ENCODE measurements at places on chromosomes 3 and 15. TPM values are rescaled to one million over a fixed set of nuclear protein-coding genes. Genes with fewer than 3 reads are reported as not detected.

- H3K27me3 ChIP-seq, result no peaks in the 10 kb centered on the region
- peak; percentile 6 for DNase-seq
- H3K36me3 ChIP-seq, result no peaks in the 10 kb centered on the region
- 0 out of 2 replicates have a peak, but pooled peaks cover 8% of the 10 kb centered on the region for H3K4me1 ChIP-seq
- H3K4me3 ChIP-seq, result no peak overlapping the region
Observed at GRCh38 chr3:55243678-55244077, 243.4 kb downstream of the WNT5A start.

CFAP91 gene
- 4.9 TPM for total RNA-seq

PLSCR4 gene
- 5.2 TPM for total RNA-seq

GRCh38 chr3:78757731-78758130 is 1010.1 kb downstream of the ROBO1 start:
- no peaks in the 10 kb centered on the region for H3K27me3 ChIP-seq
- no peak overlapping the region for H3K27ac ChIP-seq
- no peak for DNase-seq
- H3K4me1 ChIP-seq, result peaks cover 5% of the 10 kb centered on the region
- H3K4me3 ChIP-seq, result no peak overlapping the region

DNA sequence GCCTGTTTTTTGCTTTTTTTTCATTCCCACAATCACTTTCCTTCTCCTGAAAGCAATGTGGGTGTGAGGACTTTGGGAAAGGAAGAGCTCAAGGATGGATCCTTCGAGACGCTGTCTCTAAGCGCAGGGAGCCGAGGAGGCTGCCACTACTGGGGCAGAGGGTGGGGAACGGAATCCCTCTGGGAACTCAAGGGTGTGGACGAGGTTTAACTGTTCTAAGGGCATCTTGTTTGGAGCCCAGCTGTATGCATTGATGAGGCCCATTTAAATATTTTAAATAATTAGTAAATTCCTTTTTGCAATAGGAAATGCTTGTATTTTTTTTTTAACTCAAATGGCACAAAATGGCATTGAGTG is 124.4 kb upstream of the MEF2A start:
- 0 out of 2 replicates have a peak, but pooled peaks cover 10% of the 10 kb centered on the region for H3K4me1 ChIP-seq
- no peaks in the 10 kb centered on the region for H3K27me3 ChIP-seq
- DNase-seq, result no peak
- H3K4me3 ChIP-seq, result no peak overlapping the region
- H3K36me3 ChIP-seq, result no peaks in the 10 kb centered on the region

- DNase-seq, result no peak
- H3K4me3 ChIP-seq, result no peak overlapping the region
- H3K27me3 ChIP-seq, result peaks cover 14% of the 10 kb centered on the region
- no peak overlapping the region for H3K27ac ChIP-seq
- no peaks in the 10 kb centered on the region for H3K36me3 ChIP-seq
Observed at GRCh38 chr3:12886106-12886679, 44.8 kb upstream of the RPL32 start.
